ENCODE measurements at places on chromosomes 5 and 9.

DNA sequence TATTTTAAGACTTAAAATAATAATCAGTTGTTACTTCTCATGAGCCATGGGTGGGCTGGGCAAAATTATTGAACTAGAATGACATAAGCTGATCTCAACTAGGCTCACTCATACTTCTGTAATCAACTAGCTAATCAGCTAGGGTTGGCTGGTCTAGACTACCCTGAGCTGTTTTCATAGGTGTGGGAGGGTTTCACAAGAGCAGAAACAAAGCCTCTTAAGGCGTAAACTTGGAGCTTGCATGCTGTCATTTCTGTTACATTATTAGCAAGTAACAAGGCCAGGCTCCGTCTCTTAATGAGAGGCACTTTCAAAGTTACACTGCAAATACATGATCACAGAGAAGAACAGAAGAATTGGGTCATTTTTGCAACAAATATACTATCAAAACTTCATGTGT, 57.2 kb upstream of the GHR start:
- no peak for DNase-seq

DNA sequence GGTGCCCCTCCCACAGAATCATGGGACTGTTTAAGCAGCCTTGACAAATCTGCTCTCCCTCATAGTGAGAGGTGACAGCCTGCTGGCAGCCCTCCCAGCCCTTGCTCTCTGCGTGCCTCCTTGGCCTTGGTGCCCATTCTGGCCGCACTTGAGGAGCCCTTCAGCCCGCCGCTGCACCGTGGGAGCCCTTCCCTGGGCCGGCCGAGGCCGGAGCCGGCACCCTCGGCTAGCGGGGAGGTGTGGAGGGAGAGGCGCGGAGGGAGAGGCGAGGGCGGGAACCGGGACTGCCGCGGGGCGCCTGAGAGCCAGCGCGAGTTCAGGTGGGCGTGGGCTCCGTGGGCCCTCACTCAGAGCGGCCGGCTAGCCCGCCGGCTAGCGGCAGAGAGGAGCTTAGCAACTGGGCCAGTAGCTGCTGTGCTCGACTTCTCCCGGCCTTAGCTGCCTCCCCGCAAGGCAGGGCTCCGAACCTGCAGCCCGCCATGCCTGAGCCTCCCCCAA, 125.9 kb upstream of the MYO10 start:
- DNase-seq: no peak

GRCh38 chr5:113214606-113215323, 220.0 kb downstream of the TSSK1B start:
- DNase-seq: no peak

DNA sequence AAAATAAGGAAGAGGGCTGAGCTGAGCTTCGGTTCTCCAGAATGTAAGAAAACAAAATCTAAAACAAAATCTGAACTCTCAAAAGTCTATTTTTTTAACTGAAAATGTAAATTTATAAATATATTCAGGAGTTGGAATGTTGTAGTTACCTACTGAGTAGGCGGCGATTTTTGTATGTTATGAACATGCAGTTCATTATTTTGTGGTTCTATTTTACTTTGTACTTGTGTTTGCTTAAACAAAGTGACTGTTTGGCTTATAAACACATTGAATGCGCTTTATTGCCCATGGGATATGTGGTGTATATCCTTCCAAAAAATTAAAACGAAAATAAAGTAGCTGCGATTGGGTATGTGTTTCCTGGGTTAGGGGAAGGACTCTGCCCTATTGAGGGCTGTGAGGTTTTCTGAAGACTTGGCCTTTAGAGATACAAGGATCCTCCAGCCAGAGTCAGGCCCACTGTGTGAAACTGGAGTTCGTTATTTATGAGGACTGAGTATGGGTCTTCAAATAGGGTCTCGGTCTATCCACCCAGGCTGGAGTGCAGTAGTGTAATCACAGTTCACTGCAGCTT, 3.8 kb downstream of the EGR1 start:
- DNase-seq: no peak

DNA sequence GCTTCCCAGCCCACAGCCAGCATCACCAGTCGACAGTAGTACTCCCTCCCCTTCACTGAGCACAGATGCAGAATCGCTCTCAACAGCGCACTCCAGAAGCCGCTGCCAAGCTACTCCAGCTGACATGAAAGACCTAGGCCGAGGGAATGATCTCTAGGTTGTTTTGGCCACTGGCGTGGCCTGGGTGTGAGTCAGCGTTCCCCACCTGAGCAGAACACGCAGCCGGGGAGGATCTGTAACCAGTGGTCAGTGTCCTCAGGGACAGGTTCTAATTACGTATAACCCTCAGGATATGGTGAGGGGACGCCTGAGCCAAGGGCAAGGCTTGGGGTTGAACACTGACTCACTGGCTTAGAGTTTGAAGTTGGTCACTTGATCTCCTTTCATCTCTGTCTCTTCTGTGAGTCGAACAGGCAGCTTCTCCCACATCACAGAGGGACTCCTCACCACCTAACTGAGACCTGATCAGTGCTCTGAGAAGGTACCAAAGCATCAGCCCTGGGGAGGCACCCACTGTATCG, 76.9 kb upstream of the IL17B start:
- DNase-seq: peak; percentile 40

DNA sequence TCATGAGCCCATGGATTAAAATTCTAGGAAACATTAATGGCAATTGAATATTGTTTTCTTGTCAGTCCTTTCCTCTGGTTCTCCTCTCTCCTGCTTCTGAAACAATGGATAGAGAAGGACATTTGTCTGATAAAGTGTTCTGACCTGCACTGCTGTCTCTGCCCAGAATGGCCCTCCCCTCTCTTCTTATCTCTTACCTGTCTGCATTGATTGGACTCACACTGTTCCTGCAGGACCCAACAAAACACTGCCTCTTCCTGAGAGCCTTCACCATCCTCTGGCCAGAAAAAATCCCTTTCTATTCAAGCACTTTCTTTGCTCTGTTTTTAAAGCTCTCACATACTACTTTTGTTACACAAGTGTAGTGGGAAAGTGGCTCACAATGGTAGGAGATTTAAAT, 143.8 kb upstream of the DHFR start:
- DNase-seq: no peak

- DNase-seq: no peak
These were observed 96.1 kb downstream of the F2RL2 start for GRCh38 chr5:76526950-76527583.
